ENCODE measurements at places on chromosomes 16 and 17.

GRCh38 chr16:89536886-89537548, 23.5 kb upstream of the RPL13 start:
- no peak for DNase-seq

DNA sequence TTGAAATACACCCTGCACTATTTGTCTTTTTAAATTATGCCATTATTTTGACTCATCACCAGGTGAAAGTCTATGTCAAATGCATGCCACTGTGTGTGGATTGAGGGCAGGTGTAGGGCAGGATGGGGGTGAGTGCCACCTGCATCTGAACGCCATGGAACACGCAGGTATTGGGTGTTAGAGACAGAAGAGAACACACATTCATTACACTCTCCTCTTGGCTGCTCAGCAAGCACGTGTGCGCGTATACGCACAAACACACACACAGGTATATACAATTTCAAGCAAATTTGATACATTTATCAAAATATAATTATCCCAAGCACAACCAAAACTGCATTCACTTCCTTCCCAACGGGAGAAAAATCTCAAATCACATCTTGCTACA, 268.9 kb downstream of the NTN1 start:
- DNase-seq = no peak

DNA sequence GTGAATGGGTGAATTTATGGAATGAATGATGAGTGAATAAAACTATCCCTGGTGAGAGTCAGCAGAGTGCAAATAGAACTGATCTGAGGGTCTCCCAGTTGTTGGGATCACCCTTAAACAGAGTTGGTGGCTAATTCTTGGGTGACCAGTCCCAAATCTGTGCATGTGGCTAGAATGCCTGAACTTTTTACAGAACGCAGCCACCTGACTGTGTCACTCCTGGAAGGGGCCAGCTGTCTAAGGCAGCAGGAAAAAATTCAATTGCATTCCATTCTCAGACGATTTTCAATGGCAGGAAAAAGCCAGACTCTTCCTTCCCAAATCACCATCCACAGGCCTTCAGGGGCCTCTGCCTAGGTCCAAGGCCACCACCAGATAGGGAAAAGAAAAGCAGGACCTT, 43.5 kb downstream of the BEAN1 start:
- DNase-seq = no peak

GRCh38 chr16:26442321-26442720, 624.4 kb upstream of the C16orf82 start:
- DNase-seq = no peak

- DNase-seq = no peak
Observed at GRCh38 chr17:79340333-79341221, 266.0 kb downstream of the ENGASE start.
